NCI-H1092 (cell line): ENCODE measurements at places on chromosomes 7 and 10.

GRCh38 chr10:96401036-96401435 lies 42.2 kb upstream of the OPALIN start:
- no peak for DNase-seq

DNA sequence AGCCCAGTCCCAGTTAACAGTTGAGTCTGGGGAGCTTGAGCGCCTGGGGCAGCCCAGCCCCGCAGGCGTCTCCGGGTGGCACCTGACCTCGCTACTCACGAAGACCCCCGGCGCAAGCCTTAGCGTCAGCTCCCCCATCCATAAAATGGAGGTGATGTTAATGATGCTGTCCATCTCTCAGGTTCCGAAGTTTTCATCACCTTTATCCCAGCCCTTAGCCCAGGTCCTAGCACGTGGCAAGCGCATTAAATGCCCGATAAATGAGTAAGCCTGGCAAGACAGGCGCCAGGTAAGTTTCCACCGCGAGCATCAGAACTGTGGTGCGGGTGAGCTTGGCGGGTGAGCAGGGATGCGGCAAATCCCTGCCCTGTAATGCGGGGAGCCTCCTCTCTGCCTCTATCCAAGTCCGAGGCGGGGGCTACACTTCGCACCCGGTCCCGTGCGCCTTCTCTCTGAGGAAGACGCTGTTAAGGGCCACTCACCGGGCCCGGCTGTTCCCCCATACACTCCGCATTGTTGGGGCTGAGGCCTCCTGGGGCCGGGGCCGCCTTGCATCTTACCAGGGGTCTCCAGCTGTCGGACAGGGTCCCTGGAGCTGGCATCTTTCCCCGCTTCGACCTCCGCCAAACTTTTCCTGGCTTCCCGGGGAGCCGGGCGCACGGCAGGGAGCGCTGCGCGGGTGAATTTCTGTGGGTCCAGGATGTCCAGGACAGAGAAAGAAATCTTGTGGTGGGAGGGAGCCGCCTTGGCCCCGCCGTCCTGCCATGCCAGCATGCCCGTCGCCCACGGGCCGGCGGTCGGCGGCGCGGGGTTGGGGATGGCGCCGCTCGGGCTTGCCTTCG lies 444 bp downstream of the NKX1-2 start:
- no peak for DNase-seq

- DNase-seq = no peak
Measured at GRCh38 chr10:125844751-125845221, 21.4 kb downstream of the BCCIP start.

- DNase-seq = no peak
Measured at GRCh38 chr7:33781796-33782195, 123.5 kb upstream of the BMPER start.
